ENCODE measurements at places on chromosomes 12 and 14. TPM values are rescaled to one million over a fixed set of nuclear protein-coding genes. Genes with fewer than 3 reads are reported as not detected.
A peak's percentile ranks its signal among the peaks of the same experiment; 100 is the strongest.

The KRT6C gene
- not detected for total RNA-seq

DNA sequence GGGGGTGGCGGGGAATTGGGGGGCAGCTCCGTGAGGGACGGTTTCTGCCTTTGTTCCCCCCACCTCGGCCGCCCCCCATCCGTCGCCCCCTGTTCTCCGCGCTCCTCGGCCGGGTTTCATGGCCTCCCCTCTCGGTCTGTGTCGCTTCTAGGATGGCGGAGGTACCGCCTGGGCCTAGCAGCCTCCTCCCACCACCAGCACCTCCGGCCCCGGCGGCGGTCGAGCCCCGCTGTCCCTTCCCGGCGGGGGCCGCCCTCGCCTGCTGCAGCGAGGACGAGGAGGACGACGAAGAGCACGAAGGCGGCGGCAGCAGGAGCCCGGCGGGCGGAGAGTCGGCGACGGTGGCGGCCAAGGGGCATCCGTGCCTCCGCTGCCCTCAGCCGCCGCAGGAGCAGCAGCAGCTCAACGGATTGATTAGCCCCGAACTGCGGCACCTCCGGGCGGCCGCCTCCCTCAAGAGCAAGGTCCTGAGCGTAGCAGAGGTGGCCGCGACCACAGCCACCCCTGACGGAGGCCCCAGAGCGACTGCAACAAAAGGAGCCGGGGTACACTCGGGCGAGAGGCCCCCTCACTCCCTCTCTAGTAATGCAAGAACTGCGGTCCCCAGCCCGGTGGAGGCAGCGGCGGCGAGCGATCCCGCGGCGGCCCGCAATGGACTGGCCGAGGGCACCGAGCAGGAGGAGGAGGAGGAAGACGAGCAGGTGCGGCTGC lies 575 bp downstream of the NAA30 start:
- no peak for DNase-seq

DNA sequence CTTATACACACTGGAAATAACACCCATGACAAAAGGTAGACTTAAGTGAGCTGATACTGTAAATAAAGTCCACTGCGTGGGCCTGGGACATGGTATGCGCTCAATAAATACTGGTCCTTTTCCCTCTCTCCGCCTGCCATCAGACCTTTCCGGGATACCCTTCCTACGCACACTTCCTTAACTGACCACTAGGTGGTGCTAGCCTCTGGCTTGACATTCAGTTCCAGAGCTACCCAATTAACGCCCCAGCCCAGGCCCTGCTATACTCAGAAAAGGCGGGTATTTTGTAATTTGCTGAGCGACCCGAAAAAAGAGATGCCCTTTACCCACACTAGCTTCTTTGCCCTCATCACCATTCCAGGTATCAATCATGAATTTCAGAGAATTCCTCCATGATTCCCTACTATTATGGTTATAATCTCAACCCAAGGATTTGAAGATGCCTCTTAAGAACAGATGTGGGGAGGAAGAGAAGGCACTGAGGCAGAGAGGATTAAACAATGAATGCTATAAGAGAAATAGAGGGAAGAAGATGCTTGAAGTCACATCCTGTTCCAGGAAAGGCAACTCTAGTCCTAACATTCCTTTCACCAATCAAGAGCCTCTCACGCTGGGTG lies 3.9 kb upstream of the LRP1 start:
- DNase-seq, result peak; percentile 77

- DNase-seq, result no peak
Observed at GRCh38 chr12:94458877-94459727, 565 bp downstream of the CEP83 start.

- no peak for DNase-seq
Observed at GRCh38 chr14:35292770-35293561, 784 bp downstream of the PSMA6 start.

The CIDEB gene
- 18.7 TPM for total RNA-seq

- no peak for DNase-seq
Observed at GRCh38 chr12:89251342-89252271, 100.7 kb downstream of the DUSP6 start.

GRCh38 chr14:89205137-89205740 lies 211.8 kb downstream of the FOXN3 start:
- no peak for DNase-seq

GRCh38 chr14:99781091-99781490 lies 12.1 kb upstream of the EML1 start:
- no peak for DNase-seq

DNA sequence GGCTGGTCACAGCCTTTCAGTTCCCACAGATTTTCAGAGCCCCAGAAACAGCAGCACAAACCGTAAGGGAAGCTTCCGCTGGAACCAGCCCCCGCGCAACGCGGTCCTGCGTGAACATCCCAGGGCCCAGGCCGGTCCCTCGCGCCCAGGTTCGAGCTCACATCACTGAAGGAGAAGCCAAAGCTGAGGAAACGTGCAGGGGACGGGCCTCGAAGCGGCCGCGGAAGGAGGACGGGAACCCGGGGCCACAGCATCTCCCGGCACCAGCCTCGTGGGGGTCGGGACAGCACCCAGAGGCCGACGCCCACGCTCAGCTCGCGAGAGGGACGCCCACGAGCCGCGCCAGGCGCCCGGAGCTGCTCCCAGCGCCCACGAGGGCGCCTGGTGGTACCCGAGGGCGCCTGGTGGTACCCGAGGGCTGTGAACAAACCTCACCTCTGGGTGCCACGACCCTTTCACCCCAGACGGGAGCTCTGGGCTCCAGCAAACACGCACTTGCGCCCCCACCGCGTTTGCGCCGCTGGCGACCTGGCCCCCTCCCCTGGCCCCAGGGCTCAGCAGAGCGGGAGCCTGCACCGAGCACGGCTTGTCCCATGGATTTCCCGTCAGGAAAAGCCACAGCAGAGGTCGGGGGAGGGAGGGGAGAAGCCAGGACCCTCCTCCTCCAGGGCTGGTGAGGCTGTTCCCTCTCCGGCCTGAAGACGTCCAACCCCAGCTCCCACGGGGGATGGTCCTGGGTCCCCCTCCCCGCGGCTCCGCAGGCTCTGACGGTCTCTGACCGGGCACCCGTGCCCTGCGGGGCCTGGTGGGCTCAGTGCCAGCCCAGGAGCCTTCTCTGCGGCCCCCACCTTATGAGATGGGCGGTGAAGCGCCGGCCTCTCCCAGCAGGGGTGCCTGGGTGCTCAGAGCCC lies 6.9 kb downstream of the LRCOL1 start:
- DNase-seq, result no peak

DNA sequence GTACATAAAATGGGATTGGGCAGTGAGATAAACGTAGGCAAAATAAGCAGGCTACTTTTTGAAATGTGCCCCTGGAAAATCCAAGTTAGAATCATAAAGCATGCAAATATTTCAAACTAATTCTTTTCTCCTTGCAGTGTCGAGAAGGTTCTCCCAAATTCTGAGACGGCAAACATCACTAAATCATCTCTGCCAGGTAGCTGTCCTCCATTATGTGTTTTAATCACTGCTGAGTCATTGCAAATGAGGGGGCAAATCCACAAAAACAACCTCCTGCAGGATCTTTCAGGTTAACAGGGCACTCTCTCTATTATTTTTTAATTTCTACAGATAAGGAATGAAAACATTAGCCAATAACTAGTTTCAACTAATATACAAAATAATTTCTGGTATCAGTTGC lies 63.2 kb upstream of the RIC8B start:
- DNase-seq, result no peak

The PLA2G1B gene
- 0.67 TPM for total RNA-seq

- DNase-seq, result no peak
Observed at GRCh38 chr12:22050078-22050477, 4.1 kb downstream of the CMAS start.

- DNase-seq, result no peak
Observed at GRCh38 chr12:20089077-20089476, 279.3 kb upstream of the PDE3A start.

The ACTN1 gene
- total RNA-seq, result 153 TPM

The FSCB gene
- total RNA-seq, result not detected

DNA sequence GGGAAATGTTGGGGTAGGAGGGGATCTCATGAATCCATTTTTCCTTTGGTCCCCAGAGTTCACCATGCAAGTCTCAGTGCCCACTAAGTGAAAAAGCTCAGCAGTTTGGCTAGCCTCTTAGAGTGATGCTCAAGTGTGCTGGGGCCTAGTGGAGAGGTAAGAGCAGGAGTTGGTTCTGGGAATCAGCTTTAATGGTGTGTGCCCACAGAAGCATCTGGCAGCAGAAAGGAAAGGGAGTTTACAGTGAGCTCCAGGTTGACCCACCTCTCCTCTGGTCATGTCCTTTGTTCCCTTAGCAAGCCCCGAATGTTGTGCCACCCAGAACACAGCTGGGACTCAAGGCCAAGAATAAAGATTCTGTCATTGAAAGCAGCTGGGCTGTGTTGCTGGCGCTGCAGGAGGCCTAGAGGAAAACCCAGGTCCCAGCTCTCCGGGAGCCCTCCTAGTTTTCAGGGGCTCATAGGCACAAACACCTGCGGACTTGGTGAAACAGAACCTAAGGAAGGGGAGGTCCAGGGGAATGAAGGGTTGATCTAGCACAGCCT lies 320.8 kb downstream of the ZFP36L1 start:
- no peak for DNase-seq

DNA sequence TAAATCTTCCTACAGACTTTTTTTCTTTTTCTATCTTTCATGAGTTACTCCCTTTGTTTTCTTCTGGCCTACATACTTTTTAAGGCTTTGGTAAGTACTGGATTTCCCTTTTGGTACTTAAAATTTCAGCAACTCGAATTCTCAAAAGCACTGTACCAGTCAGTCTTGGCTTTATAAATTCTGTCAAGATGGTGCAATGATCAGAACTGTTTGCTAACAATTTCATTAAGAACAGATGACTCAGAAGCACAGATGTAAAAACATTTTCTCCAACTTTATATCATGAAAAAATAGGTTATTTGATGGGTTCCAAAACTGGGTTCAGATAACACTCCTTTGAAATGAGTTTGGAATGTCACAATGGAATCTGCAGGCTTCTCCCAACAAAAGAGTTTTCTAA lies 1961.8 kb upstream of the FLRT2 start:
- DNase-seq, result no peak

GRCh38 chr12:19517583-19517982 lies 78.3 kb downstream of the AEBP2 start:
- no peak for DNase-seq

- no peak for DNase-seq
Observed at GRCh38 chr14:76040704-76041103, 55.1 kb downstream of the IFT43 start.

GRCh38 chr14:24238123-24238522 lies 4.3 kb downstream of the TINF2 start:
- DNase-seq, result no peak

GRCh38 chr12:124336184-124336437 lies 41.2 kb downstream of the RFLNA start:
- no peak for DNase-seq

DNA sequence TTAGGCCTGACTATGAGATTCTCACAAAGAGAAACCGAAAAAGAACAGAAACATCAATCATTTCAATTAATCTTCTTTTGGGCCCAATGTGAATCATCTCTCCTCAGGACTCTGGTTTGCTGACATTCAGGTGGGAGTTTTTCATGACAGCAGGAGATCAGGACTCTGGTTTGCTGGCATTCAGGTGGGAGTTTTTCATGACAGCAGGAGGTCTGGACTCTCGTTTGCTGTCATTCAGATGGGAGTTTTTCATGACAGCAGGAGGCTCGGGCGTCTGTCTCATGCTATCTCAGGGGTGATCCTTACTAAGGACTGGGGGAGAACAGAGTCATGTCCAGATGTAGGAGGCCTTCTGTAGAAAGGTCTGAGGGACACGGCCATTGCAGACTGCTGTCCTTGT lies 40.1 kb upstream of the PARP11 start:
- no peak for DNase-seq

DNA sequence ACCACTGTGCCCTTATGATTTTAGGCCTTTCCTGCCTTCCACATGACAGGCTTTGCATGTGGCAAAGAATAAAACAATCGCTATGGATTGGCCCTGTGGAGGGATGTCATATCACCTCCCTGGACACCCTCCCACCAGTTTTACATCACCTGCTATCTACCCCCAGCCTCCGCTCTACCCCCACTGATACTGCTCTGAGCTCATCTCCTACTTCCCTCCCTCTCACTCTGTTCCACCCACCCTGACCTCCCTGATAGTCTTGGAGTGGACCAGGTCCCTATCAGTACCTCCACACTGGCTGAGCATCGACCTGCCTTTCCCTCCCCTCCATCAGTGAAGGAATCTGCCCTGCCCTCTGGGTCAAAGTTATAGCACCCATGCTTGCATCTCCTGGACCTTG lies 91.8 kb upstream of the FOXN3 start:
- DNase-seq, result no peak

The NINJ2 gene
- 0.64 TPM for total RNA-seq

- DNase-seq, result no peak
Observed at GRCh38 chr12:83515306-83516026, 828.8 kb downstream of the TMTC2 start.

GRCh38 chr12:93134175-93134890 lies 205.2 kb upstream of the EEA1 start:
- no peak for DNase-seq

DNA sequence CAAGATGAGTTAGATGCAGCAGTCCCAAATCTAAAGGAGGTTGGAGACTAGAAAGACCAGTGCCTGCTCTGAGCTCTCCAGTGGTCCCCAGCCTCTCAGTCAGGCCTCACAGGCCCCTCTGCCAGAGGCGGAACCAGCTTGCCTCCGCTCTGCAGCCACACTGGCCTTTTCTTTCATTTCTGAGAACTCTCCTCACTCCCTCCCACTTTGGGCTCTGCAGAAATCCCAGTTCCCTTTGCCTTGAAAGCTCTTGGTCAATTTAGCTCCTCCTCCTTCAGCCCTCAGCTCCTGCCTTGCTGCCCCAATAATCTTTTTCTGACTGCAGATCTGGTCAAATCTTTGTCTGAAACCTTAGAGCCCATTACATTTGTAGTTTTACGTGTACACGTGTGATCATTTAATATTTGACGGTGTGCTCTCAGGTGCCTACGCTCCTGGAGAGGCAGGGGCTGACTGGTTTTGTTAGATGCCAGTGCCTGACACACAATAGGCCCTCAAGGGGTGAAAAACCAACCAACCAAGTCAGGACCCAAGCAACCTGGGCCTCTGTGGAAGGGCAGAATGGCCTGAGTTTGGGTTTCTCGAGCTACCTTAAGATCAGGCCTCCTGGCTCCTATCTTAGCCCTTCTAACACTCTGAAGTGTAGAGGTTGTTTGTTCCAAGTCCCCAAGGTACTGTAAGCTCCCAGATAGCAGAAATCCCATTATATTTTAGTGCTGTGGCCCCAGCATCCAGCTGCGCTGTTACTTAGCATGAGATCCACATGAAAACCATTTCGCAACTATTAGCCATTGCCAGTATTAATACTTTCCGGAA lies 1.1 kb upstream of the NUDT4 start:
- no peak for DNase-seq

GRCh38 chr14:68982581-68982980 lies 3.5 kb upstream of the ACTN1 start:
- peak; percentile 45 for DNase-seq

The PRICKLE1 gene
- 31.4 TPM for total RNA-seq

The CIT gene
- total RNA-seq, result 3.6 TPM

- DNase-seq, result no peak
Observed at GRCh38 chr12:20576528-20576927, 118.6 kb upstream of the SLCO1C1 start.

GRCh38 chr14:48275301-48275700 lies 599.9 kb upstream of the MDGA2 start:
- no peak for DNase-seq

GRCh38 chr12:129067491-129067890 lies 214.2 kb downstream of the GLT1D1 start:
- no peak for DNase-seq

- DNase-seq, result no peak
Observed at GRCh38 chr14:67817750-67818438, 1.5 kb upstream of the ZFYVE26 start.
